OCI-M1 (cell line): ENCODE measurements at places on chromosomes 13 and 19.

GRCh38 chr19:10363789-10364281 lies 16.5 kb downstream of the TYK2 start:
- no peak for DNase-seq

GRCh38 chr13:113489171-113489548 lies 1.4 kb downstream of the DCUN1D2 start:
- no peak for DNase-seq

- DNase-seq = no peak
These were observed 13.4 kb downstream of the LYL1 start for GRCh38 chr19:13089139-13089856.

GRCh38 chr13:92806215-92806614 lies 420.4 kb upstream of the GPC6 start:
- peak; percentile 91 for DNase-seq

DNA sequence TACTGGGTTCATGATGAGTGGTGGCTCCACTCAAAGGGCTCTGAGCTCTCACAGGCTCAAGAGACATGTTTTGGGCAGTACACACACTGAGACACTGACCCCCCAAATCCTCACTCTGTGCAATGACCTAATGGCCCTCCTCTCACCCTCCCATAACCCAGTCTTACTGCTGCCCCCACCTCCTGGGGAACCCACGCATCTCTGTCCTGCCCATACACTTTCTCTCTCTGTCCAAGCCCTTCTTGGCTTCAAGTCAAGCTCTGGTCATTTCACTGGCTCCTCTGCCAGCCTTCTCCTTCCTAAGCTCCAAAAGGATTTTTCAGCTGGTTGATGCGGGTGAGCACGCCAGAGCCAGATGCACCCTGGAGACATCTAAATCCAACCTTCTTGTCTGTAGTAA lies 187.9 kb upstream of the TSHZ3 start:
- no peak for DNase-seq

- DNase-seq = peak; percentile 57
These were observed 18.7 kb downstream of the CD70 start for GRCh38 chr19:6572217-6572616.

GRCh38 chr13:48235341-48236135 lies 2.5 kb downstream of the ITM2B start:
- peak; percentile 69 for DNase-seq

GRCh38 chr13:32246468-32246867 lies 68.7 kb downstream of the ZAR1L start:
- DNase-seq = peak; percentile 79

DNA sequence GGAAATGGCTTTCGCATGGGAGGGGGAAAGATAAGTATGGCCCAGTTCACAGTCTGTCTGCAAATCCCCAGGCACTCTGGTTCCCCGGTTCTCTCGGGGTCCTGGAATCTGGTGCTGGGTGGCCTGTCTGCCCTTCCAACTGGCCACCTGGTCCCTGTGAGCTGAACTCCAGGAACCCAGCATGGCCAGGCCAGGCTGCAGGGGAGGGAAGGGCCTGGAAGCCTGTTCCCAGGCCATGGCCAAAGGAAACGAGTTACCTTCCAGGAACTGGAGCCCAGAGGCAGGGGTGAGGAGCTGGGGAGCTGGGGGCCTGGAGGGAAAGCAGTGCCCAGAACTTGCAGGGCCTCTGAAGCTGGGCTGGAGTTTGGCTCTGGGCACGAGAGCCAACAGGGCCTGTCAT lies 19.1 kb upstream of the PNMA8C start:
- no peak for DNase-seq

DNA sequence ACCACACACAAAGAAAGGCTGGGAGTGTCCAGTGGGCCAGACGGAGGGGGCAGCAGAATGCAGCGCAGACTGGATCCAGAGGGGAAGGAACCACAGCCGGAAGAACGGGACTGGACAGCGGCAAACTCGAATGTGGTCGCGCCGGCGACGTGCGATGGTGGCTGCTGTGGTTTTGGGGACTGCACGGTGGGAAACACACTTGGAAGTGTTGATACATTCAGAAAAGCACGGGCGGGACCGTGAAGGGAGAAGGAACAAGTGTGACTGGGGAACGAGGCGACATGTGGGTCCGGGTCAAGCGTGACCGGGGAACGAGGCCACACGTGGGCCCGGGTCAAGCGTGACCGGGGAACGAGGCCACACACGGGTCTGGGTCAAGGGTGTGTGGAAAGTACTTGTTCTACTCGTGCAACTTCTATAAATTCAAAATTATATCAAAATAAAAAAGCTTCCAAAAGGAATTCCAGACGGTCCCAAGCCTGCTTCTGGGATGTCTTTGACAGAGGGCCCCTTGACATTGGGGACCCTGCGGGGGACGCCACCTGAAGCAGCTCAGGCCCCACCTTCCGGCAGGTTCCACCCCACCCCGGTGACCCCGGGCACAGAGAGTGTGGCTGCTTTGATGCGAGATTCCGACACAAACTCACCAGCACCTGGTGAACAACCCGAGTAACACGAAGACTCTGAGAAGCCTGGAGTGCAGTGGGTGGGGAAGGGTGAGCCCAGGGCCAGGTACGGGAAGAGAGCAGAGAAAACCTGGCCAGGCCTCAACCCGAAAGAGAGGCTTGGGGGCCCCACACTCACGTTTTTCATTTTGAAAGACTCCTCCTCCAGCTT lies 25.1 kb upstream of the C13orf46 start:
- DNase-seq = no peak

DNA sequence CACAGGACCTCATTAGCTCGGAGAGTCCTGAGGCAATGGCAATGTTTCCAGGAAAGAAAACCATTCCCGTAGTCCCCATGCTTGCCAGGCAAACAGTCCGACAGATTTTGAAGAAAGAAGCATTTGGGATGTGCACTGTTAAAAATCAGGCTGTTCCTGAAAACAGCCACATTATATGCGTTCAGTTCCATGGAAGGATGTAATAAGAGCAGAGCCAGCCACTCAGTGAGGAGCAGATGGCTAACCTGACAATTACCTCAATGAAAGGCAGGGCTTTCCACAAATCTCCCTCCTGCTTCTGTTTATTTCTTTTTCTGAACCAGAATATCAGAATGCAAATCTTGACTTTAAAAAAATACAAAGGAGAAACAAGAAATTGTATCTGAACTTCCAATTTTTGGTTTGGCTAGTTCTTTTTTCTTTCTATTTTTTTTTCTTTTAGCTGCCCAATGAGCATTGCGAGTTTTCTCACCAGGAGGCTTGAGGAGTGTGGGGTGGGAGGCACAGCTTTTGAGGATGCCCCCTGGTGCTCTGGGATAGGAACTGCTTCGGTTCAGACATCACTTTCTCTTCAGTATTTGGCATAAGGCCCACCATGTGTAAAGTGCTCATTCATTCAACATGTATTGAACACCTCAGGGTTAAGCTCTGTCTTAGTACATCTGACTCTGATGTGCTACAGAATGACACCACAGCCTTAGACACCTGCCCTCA lies 124.2 kb downstream of the TBC1D4 start:
- peak; percentile 81 for DNase-seq

- DNase-seq = peak; percentile 6
These were observed 27.9 kb downstream of the UGGT2 start for GRCh38 chr13:96025283-96025682.
